ENCODE measurements at places on chromosomes 13 and 19.

DNA sequence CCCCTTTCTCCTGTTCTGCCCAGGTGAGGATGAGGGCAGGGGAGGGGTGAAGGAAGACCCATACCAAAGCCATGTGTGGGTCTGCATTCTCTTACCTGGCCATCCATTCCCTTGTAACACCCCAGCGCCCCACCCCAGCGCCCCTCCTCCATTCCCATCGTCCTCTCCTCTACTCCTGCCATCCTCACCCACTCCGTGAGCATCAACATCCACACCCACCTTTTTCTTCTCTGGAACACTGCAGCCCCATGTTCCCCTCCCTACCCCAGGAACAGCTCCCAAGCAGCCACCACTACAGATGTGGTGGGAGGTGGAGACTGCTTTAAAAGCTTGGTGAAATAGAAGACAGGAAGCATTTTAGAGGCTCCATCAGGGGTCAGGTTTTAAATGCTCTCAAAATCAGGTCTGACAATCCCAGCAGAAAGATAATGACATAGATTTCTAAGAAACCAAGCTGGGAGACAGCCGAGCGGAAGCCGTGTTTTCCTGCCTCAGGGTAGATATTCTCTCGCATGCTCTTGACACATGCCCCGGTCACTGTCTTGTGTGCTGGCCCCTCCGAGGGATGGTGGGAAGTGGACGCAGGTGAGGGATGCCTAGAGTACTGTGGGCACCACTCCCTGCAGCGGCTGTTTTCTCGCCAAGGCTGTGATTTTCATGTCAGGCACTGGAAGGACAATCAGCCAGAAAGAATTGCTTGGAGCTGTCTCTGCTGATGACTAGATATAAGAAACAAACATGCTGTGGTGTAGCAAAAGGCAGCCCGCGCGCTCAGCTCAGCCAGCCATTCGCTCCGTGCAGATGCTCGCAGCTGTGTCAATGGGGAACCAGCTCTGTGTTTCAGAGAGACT, 9.8 kb downstream of the MEDAG start:
- no peak for DNase-seq

DNA sequence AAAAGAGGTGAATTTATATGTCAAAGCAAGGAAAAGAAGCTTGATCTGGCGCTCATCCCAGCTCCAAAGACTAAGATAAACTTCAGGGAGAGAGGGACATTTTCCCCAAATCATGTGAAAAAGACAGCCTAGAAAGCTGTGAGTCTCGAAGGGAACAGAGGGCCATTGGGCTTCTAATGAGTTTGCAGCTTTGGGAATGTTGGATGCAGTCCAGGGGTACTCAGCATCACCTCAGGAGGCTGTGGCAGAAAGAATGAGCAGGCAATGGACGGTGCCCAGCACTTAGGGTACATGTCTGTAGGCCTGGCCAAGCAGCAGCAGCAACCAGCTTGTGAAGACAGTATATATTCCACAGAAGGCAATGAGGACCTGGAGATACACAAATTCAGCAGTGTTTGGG, 25.7 kb upstream of the WASF3 start:
- DNase-seq, result no peak

- peak; percentile 39 for DNase-seq
Observed at GRCh38 chr13:26062853-26063444, 11.1 kb upstream of the SHISA2 start.

GRCh38 chr13:28022848-28023518, 34.5 kb upstream of the URAD start:
- DNase-seq, result no peak

DNA sequence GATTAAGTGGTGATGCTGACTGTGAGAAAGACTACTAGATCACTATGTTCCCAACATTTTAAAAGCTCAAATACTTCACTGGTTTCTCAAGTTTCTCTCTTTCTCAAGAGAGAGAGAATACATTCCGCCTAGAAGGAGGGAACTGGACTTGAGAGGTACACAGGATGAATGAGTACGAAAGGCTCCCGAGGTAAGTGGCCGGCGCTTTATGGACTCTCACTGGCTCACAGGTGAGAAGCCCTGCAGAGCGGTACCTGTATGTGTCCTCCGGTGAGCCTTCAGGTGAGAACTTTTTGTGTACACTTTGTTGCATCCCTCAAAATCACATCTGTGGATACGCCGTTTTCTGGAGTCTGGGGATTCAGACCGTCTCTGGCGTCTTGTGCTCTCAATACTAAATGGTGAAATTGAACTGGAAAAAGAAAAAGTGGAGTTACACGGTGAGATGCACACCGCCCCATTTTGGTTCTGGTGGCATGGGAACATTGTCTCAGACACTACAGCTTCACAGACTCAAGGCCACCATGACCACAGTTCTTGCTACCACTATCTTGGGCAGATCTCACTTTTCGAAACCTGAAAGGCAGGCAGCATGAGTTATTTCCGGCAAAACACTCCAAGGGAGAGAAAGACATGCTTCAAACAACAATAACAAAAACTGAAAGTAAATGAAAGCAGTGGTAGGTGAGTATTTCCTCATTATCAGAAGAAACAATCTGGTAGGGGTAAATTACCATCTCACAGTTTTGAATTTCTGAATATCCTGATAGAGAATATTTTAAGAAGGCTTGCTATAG, 418.9 kb downstream of the KLF12 start:
- DNase-seq, result peak; percentile 63

Measured in common myeloid progenitor, CD34-positive (primary cell).